Right cardiac atrium (tissue), 5 donors: ENCODE measurements at places on chromosomes 2 and 18.

DNA sequence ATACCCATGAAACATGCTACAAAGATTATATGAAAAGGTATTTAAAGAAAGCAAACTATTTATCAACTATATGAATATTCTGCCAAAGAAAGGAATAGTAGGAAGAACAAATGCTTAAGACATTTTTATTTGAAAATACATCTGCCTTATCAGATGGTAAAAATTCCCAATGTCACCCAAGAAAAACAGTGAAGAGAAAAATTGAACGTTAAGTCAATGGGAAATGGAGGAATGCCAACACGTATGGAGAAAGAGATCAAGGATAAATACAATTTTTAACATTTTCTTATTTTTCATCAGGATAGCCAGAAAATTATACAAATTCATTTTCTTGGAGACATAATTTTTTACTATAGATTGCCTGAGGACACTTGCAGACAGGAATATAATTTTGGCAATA, 394.2 kb downstream of the ZEB2 start:
- DNase-seq = no peak

DNA sequence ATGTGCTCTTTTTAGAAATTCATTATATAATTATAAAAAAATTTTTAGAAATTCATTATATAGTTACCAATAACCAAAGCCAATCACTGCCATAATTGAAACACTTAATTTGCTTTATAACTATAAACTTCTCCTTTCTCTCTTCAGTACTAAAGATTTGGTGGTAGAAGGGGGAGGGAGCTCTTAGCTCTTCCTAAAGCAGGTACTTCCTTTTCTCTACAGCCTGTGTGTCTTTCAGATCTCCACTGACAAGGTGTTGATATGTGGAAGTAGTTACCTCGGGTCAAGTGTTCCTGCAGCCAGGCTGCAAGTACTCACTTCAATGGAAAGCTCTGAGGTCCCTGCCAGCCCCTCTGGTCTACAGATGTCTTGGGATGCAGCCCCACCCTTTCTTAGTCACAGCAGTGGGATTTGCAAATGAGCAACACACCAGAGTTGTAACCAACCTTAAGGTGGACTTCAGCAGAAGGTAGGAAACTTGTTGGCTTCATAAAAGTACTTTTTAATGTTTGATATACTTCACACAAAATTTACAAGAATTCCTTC, 690.0 kb downstream of the ARHGAP15 start:
- DNase-seq = peak; percentile 56

GRCh38 chr2:241851325-241852115, 7.2 kb downstream of the PDCD1 start:
- peak; percentile 42 for DNase-seq

DNA sequence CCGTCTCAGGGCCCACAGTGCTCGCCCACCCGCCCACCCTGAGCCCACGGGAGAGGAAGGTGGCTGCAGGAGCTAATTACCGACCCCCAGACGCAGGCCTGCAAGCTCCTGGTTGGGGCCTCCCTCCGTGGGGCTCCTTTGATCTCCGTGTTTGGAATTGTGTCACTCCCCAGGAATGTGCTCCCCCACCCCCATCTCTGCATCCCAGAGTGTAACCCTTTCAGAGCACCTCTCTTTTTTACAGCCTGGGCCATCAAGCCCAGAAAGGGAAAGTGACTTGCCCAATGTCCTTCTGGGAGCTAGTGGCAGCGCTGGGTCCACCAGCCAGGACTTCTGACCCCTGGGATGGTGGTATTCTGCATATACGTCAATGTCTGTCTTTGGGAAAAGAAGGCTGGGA, 335.1 kb downstream of the CYRIA start:
- no peak for DNase-seq

DNA sequence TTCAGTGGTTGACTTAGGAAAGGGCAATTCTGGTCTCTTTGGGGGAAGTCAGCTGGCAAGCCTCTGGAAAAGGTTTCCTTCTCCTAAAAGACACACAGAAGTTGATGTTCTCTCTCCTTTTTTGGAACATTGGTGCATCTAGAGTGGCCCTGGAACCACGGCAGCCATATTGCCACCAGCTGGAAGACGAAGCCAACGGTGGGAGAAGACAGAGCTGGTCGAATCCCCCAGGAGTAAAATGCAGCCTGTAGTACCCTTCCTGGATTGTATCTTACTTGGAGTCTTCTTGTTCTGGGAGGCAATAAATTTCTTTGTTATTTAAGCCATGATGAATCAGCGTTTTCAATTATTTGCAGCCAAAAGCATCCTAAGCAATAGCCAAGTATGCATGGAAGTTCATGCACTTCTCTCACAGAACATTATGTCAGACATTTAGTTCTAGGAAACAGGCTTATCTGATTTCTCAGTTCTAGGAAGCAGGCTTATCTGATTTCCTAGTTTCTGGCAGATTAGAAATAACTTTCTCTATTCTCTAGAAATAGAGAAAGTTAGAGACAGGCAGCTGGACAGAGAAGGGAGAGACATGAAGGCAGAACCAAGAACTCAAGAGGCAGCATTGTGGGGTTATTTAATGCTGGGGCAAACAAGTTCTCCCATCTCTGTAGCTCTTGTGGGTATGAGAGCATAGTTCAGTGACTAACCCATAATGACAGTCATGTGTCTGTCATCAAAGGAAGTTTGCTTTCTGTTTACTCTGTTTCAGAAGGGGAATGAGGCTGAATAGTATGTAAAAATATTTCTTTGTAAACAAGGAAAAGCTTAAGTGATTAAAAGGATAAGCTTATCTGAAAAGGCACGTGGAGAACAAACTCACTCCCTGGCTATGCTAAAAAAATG, 40.5 kb upstream of the NABP1 start:
- DNase-seq = no peak
